AG04449 (cell line): ENCODE measurements at places on chromosomes 2 and 18.

DNA sequence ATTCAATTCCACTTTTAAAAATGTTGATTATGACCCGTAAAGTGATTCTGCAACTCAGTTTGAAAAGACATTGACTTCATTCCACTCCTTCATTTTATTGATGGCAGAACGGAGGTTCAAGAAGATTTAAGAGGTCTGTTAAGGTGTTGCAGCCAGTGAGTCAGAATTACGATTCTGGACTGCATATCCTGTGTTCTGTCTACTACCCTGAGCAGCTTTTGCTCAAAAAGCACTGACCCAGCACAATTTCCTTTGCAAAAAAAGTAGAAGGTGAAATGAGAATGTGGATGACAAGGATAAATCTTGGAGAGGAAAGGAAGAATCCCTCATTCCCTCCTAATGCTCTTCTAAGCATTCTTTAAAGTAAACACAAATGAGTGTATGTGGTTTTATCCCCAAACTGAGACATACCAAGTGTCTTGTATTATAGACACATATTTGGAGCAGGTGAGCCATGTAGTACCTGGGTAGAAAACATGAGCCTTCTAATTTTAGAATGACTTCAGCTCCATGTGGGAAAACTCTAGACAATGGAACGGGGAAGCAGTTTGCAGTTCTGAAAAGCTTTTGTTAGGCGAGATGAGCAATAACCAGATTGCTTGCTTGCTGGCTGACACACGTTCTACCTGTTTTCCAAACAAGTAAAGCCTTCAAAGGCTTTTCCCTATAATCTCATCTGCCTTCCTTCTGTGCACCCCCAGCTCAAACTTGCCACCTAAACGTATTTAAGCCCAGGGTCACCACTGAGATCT is 44.7 kb downstream of the TGFA start:
- DNase-seq, result no peak

- peak; percentile 2 for DNase-seq
These were observed 156.1 kb downstream of the DYSF start for GRCh38 chr2:71609441-71609840.

GRCh38 chr2:181456660-181457120 is 496 bp upstream of the ITGA4 start:
- no peak for DNase-seq

GRCh38 chr2:220998156-220998555 is 573.9 kb downstream of the EPHA4 start:
- DNase-seq, result no peak

- DNase-seq, result no peak
These were observed 139.2 kb downstream of the INHBB start for GRCh38 chr2:120485096-120485495.

DNA sequence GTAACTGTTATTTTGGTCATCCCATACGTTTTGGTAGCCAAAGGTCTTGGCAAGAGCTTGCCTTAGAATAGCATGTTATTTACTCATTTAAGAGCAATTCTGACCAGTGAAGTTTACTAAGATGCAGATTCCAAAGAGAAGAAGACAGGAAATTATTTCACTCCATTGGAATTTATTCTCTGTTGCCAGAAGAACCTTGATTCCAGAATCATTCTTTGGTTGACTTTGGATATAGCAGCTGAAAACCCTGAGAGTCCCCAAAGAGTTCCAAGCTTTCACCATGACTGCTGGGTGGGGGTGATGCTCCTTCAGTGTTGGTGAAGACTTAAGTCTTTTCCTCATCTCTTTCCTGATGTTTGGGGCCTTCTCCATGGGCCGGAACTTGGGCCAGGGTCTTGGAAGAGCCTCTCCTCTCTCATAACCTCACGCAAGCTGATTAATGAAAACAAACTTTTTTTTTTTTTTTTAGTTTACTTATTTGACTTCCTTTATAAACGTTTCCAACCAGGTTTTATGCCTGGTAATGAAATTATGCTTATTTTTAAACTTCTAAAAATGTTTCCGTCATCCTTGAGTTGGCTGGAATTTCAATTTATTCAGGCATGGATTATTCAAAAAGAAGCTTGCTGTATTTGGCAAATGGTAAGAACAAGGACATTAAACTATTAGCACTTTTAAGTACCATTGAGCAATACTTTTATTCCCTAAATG is 192.0 kb downstream of the MTX2 start:
- no peak for DNase-seq
